CD4-positive, alpha-beta T cell treated with Interleukin-4 for 1 hour (primary cell): ENCODE measurements at places on chromosomes 11 and 22.

DNA sequence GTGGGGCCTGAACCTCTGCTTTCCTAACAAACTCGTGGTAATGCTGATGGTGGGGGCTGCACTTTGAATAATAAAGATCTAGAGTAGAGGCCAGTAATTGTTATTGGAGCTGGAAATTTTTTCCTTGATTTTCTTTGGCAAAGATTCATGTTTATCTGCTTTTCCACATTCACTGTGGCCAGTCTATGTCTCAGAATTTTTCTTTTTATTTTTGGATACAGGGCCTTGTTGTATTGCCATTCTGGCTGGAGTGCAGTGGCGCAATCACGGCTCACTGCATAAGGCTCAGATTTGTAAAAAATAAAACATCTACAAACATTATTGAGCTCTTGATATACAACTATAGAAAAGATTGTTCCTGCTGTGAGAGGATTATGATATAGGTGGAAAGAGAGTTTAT, 1.6 kb downstream of the TMEM135 start:
- DNase-seq = no peak

- DNase-seq = no peak
Observed at GRCh38 chr11:75189108-75189507, 38.2 kb downstream of the SLCO2B1 start.

DNA sequence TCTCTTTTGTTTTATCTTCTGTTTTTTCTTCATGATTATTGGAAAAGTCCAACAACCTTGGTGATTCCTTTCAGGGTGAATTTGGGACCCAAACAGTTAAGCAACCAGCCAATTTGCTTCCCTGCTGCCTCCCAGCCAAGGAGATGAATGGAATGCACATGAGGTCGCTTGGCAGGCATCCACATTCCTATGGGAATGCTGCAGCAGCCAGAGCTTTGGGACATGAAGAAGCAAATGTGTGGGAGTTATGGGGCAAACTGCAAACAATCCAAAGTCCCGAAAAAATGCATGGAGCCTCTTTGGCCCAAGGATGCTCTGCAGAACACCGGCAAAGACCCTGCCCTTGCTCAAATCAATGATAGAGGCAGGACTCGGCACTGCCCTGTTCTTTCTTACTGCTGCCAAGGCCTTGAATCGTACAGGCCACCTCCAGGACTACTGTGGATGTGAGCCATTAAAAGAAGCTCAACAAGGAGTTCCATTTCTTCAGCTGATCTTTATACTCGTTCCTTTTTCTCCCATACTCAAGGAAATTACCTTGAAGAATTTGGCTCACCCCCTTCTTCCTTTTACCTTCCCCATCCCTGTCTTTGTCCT, 117.3 kb upstream of the TEAD1 start:
- DNase-seq = no peak

GRCh38 chr11:123145661-123146060, 49.4 kb downstream of the CLMP start:
- DNase-seq = no peak

- DNase-seq = no peak
Observed at GRCh38 chr11:19232910-19233503, 7.7 kb downstream of the E2F8 start.

- no peak for DNase-seq
Observed at GRCh38 chr11:66268952-66269905, 790 bp downstream of the RAB1B start.

- DNase-seq = no peak
Observed at GRCh38 chr11:45683271-45684058, 18.0 kb upstream of the CHST1 start.

DNA sequence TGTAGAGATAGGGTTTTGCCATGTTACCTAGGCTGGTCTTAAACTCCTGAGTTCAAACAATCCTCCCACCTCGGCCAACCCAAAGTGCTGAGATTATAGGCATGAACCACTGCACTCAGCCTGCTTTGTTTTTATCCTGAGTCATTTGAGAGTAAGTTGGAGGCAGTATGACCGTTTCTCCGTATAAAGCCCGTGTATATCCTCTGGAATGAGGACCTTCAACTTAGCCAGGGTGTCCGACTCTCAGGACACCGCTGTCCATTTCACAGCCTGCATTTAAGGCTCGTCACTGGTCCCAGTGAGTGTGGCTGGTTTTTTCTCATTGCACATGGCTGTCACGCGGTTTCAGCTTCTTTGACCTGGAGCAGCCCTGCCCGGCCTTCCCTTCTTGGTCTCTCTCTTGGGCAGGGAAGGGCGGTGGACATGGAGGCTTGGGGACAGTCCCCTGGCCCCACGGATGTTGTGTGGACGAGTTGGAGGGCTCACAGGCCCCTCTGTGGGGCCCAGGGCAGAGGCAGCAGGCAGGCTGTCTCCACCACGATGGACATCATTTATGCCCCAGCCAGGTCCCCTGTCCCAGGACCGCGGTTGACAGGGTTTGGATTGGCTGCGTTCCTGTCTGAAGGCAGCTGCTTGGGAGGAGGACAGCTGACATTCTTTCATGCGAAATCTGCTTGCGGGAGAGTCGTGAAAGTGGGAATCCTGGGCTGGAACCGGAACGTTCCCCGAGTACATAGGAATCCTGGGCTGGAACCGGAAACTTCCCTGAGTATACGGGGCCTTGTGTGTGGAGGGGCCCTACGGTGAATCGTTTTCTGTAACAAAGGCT, 93.3 kb downstream of the KCNQ1 start:
- DNase-seq = no peak

- no peak for DNase-seq
Observed at GRCh38 chr11:23359297-23359696, 499.0 kb upstream of the CCDC179 start.

DNA sequence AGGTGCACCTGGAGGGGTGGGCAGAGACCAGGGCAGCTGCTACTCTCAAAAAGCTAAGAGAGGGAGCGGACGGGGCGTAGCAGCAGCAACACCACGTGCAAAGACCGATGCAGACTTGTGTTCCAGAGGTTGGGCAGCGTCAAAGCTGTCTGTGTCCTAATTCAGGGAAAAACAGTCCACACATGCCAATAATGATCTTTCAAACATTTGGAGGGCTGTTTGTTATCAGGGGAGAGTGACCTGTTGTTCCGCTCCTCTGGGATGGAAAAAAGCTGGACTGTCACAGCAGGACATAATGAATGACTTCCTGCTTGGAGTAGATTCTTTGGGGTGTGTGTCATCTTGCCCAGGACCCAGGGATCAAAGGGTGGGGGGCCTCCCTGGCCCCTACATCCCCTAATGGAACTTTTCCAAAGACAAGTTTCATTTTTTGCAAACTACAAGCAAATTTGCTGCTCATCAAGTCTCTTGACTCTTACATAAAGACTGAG, 6.2 kb upstream of the FBLN1 start:
- no peak for DNase-seq

DNA sequence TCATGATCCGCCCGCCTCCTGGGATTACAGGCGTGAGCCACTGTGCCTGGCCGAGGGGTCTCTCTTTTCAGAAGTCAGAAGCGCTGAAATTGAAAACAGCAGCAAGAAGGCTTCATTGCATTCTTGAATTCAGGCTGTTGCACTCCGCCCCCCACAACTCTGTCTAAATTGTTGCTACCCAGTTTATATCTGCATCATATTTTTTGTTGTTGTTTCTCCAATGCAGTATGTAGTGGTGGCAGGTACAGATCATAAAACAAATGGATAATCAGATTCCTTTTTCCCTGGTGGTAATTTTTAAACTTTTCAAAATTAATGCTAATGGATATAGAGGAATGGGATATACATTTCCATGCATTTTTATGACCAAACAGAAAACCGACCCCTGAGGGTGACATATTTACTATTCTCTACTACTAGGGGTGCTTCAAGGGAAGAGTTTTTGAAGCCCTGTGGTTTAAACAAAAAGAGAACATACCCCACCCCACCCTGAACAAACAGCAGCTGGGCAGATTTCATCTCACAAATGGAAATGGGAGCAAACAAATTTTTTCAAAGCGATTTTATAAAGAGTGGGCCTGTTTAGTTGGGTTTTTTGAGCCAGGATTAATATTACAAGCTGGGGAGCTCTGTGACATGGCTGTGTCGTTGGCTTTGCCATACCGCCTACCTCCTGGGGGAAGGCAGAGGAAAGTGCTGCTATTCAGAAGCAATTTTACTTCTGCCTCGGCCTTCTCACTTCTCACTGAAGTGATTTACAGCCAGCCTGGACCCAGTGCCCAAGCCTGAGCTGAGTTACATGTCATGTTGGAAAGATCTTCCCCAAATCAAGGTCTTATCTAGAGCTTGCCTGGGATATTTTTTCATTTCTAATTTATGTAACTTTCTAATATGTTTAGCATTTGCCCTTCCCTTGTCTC, 16.0 kb upstream of the TMA7B start:
- DNase-seq = no peak

DNA sequence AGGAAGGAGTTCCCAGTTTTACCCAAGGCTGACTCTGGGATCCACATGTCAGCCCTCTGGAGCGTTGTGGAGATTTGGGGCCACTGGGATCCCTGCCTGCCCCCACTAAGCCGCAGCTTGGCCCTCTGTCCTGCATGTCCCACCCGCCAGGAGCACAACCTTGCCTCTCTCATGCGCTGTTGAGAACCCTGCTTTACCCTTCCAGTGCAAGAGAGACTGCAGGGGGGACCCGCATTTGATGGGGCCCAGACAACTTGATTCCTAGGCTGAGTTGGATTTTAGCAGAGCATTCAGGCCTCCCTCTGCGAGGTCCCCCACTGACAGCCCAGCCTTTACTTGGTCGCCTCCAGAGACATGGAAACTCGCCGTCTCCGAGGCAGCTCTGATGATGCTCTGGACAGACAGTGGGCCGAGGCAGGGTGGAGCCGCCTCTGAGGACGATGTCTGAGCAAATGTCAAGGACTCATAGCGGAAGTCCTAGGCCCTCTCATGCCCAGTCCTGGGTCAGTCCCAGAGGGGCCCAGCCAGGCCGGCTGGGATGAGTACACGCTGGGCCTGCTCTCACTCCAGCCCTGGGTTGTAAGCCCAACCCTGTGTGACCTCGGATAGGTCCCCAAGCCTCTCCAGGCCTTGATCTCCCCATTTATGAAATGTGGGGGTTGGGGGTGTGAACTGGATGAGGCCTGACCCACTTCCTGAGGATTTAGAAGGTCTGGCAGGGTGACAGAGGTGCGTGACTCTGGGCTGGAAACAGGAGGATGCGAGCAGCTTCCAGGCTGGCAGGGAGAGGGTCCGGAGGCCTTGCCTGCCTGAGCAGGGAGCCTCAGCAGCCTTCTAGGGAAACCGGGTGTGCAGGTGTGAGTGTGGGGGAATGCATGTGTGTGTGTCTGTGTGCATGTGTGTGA, 630 bp downstream of the CD5 start:
- DNase-seq = no peak

DNA sequence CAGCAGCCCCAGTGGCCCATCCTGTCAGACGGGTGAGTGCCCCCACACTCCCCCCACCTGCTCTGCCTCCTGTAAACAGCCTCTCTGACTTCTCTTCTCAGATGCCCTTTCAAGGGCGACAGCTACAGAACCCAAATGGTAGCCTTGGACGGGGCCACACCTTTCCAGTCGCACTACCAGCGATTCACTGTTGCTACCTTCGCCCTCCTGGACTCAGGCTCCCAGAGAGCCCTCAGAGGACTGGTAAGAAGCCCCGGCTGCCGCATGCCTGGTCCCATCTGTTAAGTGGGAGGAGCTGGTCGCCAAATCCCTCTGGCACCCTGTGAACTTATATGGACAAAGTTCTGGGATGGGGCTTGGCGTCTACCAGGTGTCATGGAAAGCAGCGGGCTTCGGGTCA, 6.2 kb downstream of the ZP1 start:
- no peak for DNase-seq

- no peak for DNase-seq
Observed at GRCh38 chr11:128465946-128466705, 121.2 kb downstream of the ETS1 start.

DNA sequence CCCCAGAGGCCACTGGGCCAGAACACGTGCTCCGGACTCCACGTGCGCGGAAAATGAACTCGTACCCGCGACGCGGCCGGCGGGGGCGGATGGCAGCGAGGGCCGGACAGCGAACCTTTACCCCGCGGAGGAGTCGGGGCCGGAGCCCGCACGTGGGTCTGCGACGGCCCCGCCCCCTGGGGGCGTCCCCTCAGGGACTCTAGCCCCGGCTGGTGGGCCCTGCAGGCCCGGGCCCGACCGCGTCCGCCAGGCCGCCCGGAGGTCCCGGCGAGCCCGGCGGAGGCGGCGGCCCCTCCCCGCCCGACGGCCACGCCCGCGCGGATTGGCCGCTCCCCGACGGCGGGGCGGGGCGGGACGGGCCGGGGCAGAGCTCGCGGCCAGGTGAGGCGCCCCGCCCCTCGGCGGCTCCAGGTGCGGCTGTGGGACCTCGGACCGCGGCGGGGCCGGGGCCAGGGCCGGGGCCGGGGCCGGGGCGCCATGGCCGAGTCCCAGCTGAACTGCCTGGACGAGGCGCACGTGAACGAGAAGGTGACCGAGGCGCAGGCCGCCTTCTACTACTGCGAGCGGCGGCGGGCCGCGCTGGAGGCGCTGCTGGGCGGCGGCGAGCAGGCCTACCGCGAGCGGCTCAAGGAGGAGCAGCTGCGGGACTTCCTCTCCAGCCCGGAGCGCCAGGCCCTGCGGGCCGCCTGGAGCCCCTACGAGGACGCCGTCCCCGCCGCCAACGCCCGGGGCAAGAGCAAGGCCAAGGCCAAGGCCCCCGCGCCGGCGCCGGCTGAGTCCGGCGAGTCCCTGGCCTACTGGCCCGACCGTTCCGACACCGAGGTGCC, at the start of gene FAM83F:
Gene FAM83F (plus strand): TSS at position 389 of the 827 bp plus-strand sequence. CDS start 89 bp downstream, at position 478.
- peak; percentile 25 for DNase-seq

DNA sequence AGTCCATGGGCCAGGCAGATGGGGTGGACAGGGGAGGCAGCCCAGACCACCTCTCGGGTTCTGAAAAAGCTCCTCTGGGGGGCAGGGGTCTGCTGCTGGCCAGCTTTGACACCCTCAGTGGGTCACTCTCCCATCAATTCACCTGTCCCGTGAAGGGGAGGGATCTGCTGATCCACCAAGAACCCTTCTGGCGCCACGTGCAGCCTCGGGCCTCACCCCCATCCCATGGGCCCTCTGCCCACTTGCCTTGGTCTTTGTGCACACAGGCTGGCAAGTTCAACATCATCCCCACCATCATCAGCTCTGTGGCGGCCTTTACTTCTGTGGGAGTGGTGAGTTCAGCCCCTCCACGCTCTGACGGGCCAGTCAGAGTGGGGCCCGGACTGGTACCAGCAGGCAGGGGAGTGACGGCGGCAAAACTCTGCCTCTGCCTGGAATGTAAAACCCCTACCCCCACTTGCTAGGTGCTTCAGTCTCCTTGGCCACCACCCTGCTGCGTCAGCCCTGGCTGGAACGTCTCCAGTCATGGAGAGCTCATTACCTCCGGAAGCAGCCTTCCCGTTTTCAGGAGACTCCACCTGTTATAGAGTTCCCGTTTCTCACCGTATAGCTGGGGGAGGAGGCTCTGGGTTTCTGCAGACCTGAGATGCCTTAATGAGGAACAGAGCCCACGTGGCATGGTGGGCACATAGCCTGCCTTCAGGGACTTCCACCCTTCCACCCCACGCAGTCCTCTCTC, 12.7 kb downstream of the PRG3 start:
- no peak for DNase-seq
